ENCODE measurements at places on chromosomes 12 and 14.

GRCh38 chr12:103865151-103865730, 24.2 kb upstream of the NT5DC3 start:
- DNase-seq, result no peak

GRCh38 chr12:57087691-57088353, 1.1 kb upstream of the NAB2 start:
- peak; percentile 97 for DNase-seq

- no peak for DNase-seq
Measured at GRCh38 chr14:60153991-60154390, 11.2 kb downstream of the DHRS7 start.

DNA sequence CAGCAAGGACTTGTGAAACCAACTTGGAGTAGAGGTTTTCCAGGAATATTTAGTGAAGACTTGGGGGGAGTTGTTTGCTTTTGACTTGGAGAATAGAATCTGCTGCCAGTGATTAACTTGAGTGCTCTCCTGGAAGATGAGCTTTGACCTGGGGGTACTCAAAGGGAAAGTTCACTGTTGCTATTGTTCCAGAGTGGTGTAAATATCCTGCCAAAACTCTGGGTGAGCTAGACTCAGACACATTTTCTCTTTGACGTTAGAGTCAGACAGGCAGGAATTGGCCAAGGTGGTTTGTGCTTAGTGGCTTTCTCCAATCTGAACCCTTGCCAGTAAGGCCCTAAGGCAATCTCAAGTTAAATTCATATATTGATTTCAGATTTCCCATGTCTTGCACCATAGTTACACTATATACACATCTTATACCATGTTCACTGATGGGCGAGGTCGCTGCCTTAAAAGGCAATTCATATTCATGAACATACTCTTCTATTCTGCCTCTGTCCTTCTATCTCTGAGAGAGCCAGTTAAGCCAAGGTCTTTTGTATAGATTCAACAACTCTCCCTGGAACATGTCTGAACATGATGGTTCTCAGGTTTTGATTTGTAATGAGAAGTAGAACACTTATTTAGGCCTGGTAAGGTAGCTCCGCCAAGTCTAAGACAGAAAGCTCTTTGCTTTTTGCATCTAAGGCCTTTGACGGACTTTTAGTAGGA, 204.6 kb upstream of the SLC38A2 start:
- DNase-seq, result no peak

DNA sequence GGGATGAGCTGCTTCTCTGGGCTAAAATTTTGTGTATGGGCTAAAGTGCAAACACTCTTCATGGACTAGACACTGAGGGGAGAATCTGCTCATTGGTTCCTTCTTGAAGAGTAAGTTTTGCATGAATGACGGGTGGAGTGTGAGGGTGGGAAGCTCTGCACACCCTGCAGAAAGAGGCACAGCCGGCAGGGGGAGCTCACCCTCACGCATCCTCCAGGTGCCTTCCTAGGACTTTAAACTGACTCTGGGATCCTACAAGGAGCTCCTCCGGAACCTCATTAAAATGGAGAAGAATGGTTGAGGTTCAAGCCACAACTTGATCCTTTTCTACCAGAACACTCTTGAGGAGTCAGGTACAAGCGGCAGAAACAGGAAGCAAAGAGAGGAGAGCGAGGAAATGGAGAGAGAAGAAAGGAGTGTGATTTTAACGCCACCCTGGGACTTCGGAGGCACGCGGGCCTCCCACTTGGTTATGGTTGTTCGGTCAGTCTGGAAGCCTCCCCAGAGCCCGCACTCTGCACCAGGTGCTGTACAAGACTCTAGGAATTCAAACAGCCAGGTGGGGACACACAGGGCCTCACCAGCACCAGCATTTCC, 87.5 kb downstream of the SETD3 start:
- peak; percentile 60 for DNase-seq

DNA sequence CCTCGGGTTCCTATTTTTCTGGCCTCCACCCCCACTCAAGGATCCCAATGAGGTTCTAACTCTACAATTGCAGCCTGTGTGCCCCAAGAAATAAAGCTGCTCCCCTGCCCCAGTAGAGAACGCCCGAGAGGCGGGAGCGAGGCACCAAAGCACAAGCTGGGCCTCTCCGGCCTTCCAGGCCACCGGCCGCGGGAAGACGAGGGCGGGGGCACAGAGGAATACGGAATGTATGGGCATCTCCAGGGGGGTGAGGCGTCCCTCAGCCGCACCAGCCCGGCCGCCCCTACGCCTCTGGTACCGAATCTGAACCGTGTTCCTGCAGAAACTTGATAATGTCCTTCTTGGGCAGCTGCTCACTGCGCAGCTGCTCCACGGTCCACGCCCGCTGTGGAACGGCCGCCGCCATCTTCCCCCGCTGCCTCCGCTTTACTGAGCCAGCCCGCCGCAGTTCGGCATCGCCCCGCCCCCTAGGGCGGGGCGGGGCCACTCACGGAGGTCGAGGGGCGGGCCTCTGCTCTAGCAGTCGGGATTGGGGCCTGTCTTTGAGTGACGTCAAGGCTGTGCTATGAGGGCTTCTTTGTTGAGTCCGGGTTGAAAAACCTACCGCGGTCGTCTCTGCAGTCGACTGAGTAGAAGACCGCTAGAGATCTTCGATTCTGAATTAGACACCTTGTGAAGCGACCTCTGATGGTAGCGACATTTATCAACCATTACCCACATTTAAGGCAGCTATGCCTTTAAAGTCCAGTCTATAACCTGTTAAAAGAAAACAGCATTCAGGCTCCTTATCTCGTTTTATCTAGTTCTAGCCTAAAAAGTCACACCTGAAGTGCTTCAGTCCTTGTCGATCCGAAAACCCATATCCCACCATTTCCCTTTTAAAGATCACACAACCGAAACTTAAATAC, at the start of gene FKBP3:
Gene FKBP3, minus strand, starts transcription at position 431 of the 908 bp plus-strand sequence. Its CDS starts 25 bp downstream, at position 406.
- peak; percentile 98 for DNase-seq
